ENCODE measurements at places on chromosomes 3 and 15. TPM values are rescaled to one million over a fixed set of nuclear protein-coding genes. Genes with fewer than 3 reads are reported as not detected.

The DCP1A gene
- total RNA-seq, result 7.3 TPM

DNA sequence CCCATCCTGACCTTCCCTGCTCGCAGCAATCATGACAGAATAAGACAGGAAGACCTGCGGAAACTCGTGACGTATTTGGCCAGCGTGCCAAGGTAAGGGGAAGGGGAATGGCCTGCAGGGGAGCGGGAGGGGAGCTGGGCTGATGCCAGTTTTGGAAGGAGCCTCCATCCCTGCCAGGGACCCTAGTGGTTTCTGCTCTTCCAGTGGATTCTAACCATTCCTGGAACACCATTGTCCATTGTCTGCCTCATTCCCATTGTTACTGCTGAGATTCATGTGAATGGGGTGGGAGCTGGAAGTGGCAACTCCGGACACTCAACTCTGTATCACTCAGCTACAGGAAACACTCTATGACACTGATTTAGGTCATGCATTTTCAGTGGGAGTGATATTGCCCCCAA, 242.9 kb upstream of the ROPN1 start:
- no peak for DNase-seq

The CSK gene
- 60.2 TPM for total RNA-seq

DNA sequence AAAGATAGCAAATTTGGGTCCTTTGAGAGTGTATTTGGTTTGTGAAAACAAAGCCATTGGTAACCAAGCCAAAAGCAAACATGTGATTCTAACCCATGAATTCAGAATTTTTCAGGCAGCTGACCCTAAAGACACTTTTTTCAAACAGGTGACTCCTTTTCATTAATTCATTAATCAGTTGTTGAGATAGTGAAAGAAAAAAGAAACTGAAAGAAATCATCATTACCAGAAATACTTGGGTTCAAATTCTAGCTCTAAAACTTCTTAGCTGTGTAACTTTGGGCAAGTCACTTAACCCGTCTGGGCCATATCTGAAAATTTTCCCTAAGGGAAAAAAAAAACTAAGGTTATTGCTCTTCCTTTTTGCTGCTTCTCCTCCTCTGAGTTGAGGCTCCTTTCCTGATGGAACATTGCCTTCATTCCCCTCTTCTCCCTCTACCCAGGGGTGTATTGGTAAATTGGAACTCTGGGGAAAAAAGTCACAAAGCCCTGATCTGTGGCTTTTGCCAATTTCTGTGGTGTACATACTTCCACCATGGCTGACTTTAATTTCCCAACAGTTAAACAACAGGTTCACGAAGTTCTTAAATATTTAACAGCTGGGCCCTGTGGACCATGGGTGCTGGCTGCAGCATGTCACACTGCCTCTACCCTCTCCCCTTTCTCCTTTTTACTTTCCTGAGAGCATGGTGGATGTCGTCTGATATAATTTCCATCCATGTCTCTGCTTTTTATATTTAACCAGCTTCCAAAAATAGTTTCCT, 120.3 kb downstream of the ASB7 start:
- no peak for DNase-seq

The RBPMS2 gene
- total RNA-seq, result not detected

GRCh38 chr3:126551839-126552687, 6.7 kb downstream of the C3orf22 start:
- DNase-seq, result no peak

GRCh38 chr3:43497422-43497821, 124.4 kb downstream of the ANO10 start:
- no peak for DNase-seq
